Mesenchymal stem cell (in vitro differentiated cells and primary cell): ENCODE measurements at places on chromosomes 11 and 22.

- no peak for DNase-seq
These were observed 1387.0 kb upstream of the RAG2 start for GRCh38 chr11:37984991-37985390.

GRCh38 chr11:48384670-48385069 is 18.4 kb upstream of the OR4C5 start:
- DNase-seq, result no peak

DNA sequence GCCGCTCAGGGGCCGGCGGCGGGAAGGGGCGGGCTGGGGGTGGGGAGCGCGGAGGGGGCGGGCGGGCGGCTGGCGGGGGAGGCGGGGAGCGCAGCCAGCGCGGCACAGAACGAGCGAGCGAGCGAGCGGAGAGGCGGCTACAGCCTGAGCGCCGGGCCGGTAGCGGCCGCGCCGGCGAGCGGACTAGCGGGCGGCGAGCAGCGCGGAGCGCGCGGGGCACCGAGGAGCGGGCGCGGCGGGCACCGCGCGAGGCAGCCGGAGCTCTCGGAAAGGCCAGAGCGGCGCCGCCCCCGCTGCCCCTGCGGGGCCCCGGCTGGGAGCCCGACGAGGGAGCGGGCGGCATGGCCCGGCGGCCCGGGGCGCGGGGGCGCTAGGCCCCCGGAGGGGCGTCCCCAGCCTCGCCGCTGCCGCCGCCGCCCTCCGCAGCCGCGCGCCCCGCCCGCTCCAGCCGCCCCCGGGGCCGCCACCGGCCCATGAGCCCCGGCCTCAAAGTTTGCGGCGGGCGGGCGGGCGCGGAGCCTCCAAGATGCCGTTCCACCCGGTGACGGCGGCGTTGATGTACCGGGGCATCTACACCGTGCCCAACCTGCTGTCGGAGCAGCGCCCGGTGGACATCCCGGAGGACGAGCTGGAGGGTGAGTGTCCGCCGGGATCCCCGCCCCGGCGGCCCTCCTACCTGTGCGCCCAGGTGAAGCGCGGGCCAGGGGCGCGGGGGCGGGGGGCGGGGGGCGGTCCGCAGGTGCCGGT is at the start of gene CABP7:
TSS of gene CABP7 (plus strand) at position 105 of the 747 bp plus-strand sequence. CDS start at position 527, 422 bp downstream.
- no peak for DNase-seq

- peak; percentile 98 for DNase-seq
These were observed at the start of gene POLDIP3 for GRCh38 chr22:42614312-42615091. Gene POLDIP3 (minus strand): TSS chr22:42614883. CDS start chr22:42614857, 26 bp downstream.

DNA sequence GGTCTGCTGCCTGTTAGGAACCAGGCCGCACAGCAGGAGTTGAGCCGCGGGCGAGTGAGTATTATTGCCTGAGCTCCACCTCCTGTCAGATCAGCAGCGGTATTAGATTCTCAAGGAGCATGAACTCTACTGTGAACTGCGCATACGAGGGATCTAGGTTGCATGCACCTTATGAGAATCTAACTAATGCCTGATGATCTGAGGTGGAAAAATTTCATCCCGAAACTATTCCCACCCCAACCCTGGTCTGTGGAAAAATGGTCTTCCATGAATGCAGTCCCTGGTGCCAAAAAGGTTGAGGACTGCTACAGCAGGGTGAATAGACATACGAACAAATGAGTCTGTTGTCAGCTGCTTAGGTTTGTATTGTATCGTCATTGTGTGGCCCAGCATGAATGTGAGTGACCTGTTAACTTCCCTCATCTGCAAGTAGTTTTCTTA is 29.8 kb downstream of the RNF141 start:
- no peak for DNase-seq

DNA sequence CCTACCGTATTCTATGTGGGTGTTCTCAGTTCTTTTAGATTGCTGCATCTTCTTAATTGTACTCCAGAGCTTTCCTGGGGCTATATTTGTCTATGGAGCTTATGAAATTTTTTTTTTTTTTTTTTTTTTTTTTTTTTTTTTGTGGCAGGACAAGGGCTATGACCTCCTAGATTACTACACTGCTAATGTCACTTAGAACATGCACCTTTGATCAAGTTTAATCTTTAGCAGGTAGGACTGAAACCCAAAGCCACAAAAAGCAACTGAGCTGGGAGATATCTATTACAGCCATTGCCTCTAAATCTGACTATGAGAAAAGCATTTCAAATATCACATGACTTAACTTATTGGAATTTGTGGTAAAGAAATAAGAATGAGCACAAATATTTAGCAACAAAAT is 21.7 kb upstream of the ABTB2 start:
- DNase-seq, result no peak

GRCh38 chr11:65355776-65356393 is 1.3 kb downstream of the TIGD3 start:
- peak; percentile 50 for DNase-seq

DNA sequence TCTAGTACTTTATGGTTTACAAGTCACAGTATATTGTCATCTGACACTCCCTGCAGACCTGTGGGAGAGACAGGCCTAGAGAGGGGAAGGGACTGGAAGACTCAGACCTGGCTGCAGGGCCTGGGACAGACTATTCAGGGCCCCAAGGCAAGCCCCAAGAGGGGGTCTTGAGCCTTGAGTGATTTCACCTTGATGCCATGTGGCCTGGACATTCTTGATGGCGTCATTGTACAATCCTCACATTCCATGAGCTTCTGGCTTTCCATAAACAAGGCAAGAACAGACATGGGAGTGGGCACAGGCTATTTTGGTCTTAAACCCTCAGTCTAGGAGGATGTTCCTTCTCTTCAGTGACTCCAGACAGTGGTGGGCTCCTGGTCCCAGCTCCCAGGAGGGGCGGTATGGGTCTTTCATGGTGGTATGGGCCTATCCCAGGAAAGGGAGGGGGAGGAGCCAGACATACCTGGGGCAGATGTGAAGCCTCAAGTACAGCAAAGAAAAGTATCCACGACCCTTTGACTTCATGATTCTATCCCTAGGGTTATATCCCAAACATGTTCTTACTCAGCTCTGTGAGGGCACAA is 1.8 kb upstream of the TBC1D10A start:
- DNase-seq, result peak; percentile 26

DNA sequence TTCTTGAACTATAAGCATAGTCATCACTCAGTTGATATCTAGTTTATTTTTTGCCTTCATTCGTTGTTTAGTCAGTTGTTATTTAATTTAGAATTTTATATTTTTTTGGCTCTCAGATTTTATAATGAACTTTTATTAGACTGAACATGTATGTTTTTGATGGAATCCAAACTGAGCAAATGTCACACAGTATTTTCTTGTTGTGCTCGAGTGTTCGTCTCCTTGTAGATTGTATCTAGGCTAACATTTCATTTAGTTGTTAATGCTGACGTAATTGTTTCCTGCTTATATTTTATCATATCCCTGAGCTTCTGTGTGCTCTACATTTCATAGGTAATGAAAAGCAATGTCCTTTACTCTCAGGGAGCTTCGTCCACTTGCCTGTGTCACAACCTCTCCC is 286.2 kb downstream of the TMEM135 start:
- DNase-seq, result no peak

DNA sequence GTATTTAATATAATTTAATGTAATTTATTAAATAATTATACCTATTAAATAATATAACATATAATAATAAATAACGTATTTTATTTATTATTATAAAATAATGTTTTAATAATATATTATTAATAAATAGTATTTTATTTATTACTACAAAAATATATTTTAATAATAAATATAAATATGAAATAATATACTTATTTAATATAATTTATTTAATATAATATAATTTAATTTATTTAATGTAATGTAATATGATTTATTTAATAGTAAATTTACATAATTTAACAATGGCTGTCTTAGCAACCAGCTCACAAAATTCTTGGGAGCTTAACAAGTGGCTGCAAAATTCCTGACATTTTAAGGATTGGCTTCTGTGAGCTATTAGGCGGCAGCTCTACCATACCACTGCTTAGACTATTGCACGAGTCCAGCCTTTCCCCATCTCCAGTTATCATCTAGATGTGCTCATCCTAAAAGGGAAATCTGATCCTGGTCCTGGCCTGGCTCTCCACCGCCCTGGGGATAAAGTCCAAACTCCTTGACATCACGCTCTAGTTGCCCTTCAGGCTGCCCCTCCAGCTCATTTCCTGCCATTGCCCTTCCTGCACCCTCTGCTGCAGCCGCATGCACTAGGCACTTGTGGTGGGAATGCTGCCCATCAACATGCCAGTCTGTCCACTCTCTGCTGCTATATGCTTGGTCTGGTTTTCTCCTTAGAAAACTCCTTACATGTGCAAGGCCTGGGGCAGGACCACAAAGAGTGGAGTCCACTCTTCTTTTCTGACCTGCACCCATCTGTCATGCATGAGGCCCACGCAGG is 9.8 kb downstream of the MMP20 start:
- no peak for DNase-seq

GRCh38 chr11:1091332-1092083 is 16.8 kb downstream of the MUC2 start:
- no peak for DNase-seq

DNA sequence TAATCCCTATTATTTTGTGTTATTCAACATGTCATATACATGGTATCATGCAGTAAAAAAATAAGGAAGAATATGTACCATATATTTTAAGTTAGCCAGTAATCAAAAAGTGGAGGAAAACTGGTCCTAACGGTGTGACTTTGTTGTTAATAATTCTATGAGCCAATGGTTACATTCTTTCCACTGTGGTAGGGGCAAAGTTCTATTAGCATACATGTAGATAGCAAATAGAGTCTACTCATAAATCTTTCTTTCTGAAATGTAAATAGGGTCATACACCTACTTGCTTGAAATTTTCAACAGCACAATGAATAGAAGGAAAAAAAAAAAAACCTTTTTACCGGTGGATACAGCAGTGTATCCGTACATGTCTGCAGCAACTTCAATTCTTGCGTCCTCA is 364.8 kb downstream of the RAB38 start:
- DNase-seq, result no peak

DNA sequence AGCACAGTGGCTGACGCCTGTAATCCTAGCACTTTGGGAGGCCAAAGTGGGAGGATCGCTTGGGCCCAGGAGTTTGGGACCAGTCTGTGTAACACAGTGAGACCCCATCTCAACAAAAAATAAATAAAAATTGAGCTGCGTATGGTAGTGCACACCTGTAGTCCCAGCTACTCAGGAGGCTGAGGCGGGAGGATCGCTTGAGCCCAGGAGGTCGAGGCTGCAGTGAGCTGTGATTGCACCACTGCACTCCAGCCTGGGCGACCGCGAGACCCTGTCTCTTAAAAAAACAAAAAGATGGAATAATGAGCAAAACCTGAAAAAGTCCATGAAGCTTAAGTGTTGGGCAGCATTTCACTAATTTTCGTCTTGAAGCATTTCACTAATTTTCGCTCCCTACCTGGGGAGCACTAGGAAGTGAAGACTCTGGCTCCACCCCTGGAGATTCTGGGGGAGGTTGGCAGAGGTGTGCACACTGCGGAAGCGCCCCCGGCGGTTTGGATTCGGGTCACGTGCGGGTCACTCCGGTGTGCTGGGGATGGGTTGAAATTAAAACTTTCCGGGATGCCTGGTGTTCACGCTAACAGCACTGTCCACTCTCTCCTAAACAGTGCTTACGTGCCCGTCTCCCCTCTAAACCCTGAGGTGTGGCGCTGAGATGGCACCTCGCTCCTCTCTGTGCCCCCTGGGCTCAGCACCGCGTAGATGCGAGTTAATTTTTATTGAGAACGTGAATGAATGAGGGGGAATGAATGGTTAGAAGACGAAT is 906 bp upstream of the NAA40 start:
- DNase-seq, result no peak

- peak; percentile 82 for DNase-seq
These were observed 125.1 kb downstream of the BCR start for GRCh38 chr22:23305321-23305910.

DNA sequence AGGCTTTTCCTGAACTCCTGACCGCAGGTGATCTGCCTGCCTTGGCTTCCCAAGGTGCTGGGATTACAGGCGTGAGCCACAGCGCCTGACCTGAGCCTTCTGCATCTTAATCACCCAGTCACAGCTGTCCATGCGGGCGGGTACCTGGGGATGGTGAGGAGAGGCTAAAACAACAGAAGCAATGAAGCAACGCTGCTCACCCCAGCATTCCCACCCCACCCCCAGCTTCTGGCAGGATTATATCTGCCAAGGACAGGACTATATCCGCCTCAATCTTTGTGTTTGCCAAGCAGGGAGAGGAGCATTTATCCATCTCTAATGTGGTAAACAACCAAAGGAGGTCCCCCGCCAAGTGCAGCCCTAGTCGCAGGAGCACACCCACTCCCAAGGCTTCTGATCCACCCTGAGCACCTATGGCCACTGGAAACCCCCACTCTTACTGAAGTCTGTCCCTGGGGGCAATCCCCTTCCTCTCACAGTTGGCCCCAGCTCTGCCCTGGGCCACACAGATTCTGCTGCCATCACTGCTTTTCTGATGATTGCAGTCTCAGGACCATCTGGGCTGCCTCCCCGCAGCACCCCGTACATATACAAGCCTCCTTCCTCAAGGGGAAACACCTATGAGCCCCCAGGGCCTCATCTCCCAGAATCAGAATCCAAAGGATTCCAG is 8.8 kb upstream of the LGALS2 start:
- no peak for DNase-seq

GRCh38 chr11:132579136-132579535 is 953.2 kb downstream of the OPCML start:
- DNase-seq, result no peak

- no peak for DNase-seq
These were observed 689 bp upstream of the RAB39A start for GRCh38 chr11:107927559-107927958.

GRCh38 chr22:24141586-24141985 is 39.7 kb upstream of the SUSD2 start:
- peak; percentile 43 for DNase-seq

DNA sequence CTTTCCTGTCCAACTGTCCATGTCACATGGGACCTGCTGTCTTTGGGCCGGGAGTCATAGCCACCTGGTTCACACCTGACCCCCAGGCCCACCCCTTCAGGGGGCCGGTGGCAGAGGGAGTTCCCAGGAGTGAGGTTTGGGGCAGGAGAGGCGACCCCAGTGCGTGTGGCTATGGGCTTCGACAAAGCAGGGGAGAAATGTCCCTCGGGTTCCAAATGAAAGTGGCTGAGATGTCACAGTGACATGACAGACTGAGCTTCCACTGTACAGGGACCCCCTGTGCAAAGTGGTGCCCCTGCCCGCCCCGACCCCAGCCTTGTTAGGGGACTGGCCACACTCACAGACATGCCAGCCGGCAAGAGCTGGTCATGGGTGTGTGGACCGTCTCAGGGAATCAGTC is 1297.0 kb downstream of the BRD1 start:
- no peak for DNase-seq

- no peak for DNase-seq
These were observed 482.3 kb upstream of the CCDC90B start for GRCh38 chr11:83768489-83768888.

DNA sequence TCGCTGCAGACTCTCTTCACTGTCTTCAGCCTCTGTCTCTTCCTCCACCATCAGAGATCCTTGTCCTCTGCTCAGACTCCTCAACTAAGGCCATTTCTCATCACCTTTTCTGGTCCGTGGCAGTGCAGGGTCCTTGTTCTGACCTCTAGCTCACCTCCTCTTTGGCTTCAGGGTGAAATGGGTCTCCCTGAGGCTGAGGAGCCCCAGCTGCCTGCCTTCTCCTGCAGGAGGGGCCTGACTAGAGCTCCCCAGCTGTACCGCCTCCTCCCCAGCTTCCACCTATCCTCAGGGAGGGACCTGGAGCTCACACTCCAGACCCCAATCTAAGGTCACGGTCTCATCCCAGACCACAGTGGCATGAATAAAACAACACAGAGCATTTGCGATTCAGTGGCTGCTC is 203.0 kb downstream of the TRIM29 start:
- DNase-seq, result no peak

- peak; percentile 80 for DNase-seq
These were observed 6.5 kb downstream of the DCPS start for GRCh38 chr11:126310200-126310991.

- DNase-seq, result peak; percentile 81
These were observed at the start of gene TMEM86A for GRCh38 chr11:18698341-18699268. Gene TMEM86A (plus strand): TSS chr11:18698779. CDS start chr11:18698887, 108 bp downstream.
